ENCODE measurements at places on chromosomes 7 and 10. TPM values are rescaled to one million over a fixed set of nuclear protein-coding genes. Genes with fewer than 3 reads are reported as not detected.

- no peak for DNase-seq
These were observed 158.0 kb upstream of the NPVF start for GRCh38 chr7:25386311-25386744.

DNA sequence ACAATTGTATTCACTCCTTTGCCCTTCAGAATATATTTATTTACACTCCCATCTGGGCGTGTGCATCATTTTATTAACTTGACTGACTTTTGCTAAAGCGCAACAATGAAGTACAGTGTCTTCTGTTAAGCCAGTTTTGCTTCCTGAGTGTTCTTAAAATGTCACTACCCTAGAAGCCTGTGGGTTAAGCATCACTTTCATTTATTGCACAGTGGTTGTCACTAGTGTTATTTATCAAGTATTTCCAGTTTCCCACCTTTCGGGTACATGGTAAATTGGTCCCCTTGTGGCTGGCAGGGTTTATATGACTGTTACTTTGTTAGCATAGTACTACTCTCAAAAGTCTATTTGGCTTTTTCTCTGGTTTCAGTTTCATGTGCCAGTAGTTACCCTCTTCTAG lies 3.3 kb downstream of the HILPDA start:
- DNase-seq: no peak

- DNase-seq: no peak
These were observed 96.6 kb downstream of the MKLN1 start for GRCh38 chr7:131424219-131424822.

- peak; percentile 89 for DNase-seq
These were observed 45.8 kb upstream of the CARD11 start for GRCh38 chr7:3089493-3089892.

GRCh38 chr7:24764972-24765744 lies 7.9 kb upstream of the GSDME start:
- no peak for DNase-seq

GRCh38 chr10:78808736-78809367 lies 259.9 kb upstream of the ZMIZ1 start:
- no peak for DNase-seq

GRCh38 chr7:13920053-13920697 lies 69.3 kb downstream of the ETV1 start:
- peak; percentile 38 for DNase-seq

DNA sequence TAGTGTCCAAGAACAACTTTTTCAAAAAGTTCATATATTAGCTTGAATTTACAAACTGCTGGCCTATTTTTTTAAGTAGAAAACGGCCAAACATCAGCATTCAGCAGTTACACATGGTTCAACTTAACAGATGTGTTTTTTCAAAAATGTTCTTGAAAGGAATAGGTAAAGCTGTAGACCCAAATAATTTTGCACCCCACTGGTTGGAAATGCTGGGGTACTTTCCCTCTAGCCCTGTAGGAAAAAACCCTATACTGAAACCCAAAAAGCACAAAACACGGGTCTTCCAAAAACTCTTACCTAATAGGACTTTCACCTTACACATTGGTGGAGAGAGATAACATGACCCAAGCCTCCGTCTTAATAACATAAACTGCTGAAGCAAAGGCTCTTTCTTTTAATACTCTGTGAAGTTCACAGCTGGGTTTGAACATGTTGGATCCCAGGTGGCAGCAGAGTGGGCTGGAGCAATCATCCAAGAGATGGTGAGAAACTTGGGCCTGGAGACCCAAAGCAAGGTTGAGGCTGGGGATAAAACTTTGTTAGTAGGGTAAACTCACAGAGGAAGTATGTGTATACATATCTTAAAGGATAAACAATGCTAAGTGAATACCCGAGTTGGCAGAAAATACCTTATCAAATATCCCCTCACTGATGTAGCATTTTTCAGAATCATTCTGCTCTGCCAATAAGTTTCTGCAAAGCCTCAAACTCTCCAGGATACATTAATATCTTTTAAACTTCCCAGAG lies 629 bp upstream of the DNAJC9 start:
- DNase-seq: no peak

DNA sequence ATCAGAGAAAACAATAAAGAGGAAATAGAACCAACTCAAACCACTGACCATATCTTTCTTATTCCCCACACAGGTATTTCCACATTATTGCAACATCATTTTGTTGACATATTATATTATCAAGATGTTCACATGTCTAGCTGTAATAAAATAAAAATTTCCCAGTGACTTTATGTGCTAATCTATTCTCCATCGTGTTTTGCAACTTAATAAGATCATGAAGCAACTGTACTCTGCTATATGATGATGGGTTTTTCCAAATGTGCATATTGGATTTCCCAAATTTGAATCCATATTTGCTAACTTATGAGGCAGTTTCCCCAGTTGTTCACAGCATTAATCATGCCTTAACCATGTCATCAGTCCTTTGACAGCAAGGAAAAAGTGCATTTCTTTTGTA lies 127.8 kb downstream of the ITGB8 start:
- DNase-seq: no peak

DNA sequence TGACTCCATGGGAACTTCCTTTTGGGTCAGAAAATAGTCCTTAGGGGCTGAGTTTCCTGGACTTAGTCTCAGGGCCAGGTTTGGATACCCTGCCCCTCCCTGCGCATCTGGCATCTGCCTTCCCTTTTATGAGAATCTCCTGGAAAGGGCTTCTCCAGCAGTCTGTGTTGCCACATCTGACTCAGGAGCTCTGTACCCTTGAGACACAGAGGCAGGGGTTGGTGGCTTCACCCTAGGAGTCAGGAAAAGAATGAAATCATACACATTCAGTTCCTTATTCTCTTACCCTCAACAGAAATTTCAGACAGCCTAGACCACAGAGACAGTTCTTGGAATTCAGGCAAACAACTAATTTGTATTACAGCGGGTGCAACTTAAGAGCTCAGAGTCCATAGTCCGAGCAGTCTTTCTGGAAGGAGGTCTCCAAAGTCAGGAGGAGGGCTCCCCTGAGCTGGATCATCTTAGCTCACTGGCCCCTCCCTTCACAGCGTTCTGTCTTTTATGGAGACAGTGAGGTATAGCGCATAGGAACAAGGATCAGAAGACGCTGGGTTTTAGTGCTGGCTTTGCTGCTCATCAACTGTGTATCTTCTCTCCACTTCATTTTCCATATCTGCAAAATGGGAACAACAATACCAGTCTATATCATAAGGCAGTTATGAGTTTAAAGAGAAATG lies 3.0 kb upstream of the PLAU start:
- no peak for DNase-seq

GRCh38 chr10:132257271-132257670 lies 50.5 kb downstream of the STK32C start:
- no peak for DNase-seq

DNA sequence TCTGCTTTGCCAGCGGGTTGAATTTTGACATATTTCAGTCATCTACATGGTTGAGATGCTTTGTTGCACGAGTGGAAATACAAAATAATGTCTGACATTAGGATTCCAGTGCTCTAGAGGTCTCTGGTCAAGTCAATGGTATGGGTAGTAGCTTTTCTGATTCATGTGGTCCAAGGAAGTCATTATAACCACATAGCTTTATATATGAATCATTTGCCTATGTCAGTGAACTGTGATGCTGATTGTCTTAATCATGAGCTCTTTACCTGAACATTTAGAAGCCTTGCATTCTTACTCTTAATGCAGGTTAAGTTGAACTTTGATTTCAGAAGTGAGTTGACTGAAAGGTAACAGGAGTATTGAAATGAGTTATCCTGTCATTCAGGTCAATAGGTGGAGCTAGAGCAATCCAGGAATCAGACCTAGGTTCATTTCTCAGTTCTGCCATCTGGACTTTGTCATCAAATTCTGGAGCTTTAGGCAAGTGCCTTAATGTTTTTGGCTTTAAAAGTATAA lies 3.3 kb downstream of the MAPK8 start:
- no peak for DNase-seq

DNA sequence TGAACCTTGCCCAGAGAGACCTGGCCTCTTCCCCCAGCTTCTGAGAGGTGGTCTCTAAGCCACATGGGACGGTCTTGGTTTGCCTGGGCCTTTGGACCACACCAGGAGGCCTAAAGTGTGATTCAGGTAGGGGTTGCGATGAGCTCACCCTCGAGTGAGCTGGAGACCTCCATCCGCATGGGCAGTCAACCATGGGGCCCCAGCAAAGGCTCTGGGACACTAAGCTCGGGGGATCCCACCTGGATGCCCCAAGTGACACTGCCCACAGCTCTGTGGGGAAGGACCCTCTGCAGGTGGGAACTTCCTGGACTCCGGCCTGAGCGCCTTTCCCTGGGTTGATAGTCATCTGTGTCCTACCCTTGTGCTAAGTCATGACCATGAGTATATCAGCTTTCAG lies 57.1 kb upstream of the FAM20C start:
- DNase-seq: peak; percentile 30

DNA sequence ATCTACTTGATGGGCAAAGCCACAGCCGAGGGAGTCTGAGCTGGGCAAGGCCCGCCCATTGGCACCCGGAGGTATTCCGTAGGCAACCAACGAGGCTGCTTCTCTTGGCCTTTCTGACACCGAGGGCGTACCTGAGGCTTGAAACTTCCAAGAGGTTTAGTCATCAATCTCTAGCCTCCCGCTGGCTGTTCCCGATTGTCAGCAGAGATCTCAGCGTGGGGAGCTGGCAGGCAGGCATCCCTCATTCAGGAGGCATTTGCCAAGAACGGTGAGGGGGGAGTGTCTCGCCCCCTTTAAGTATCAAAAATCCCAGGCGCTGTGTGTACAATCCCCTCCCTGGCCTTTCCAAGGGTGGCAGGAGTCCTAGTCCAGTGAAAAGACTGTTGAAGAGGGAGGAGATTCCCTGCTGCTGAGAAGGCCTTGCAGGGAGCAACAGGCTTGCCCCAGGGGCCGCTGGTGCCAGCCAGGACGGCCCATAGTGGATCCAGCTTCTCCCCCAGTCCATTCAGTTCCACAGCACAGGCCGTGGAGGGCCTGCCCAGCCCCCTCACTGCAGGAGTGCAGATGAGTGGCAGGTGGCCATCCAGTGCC lies 39.7 kb downstream of the OAT start:
- peak; percentile 55 for DNase-seq

GRCh38 chr10:92470026-92470425 lies 103.9 kb downstream of the IDE start:
- DNase-seq: no peak

The RHEB gene
- 113 TPM for total RNA-seq

The SKIDA1 gene
- total RNA-seq: 12.0 TPM

The TMEM26 gene
- total RNA-seq: not detected

The TMEM106B gene
- 39.6 TPM for total RNA-seq

The PHKG1 gene
- 0.46 TPM for total RNA-seq

The LBX1 gene
- not detected for total RNA-seq
